Left lung (tissue), 14 donors: ENCODE measurements at places on chromosomes 5 and 9. TPM values are rescaled to one million over a fixed set of nuclear protein-coding genes. Genes with fewer than 3 reads are reported as not detected.

DNA sequence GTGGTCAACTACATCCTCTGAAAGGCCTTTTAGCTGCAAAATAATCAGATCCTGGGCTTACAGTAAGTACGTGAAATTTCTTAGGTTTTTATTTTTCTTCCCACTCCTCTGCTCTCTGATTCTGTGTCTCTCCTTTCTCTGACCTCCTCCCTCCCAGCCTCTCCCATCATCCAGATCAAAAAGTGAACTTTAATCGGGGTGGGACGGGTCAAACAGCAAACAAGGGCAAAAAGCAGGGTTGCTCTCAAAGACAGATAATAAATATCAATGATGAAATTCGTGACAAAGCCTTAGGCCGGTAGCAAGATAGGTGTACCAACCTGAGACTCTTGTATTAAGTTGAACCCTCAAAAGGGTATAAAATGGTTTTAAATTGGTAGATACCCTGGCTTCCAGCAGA, 76.1 kb downstream of the RANBP17 start:
- H3K36me3 ChIP-seq = no peaks in the 10 kb centered on the region
- no peak for DNase-seq
- H3K4me3 ChIP-seq = no peak overlapping the region
- no peak overlapping the region for H3K27ac ChIP-seq

DNA sequence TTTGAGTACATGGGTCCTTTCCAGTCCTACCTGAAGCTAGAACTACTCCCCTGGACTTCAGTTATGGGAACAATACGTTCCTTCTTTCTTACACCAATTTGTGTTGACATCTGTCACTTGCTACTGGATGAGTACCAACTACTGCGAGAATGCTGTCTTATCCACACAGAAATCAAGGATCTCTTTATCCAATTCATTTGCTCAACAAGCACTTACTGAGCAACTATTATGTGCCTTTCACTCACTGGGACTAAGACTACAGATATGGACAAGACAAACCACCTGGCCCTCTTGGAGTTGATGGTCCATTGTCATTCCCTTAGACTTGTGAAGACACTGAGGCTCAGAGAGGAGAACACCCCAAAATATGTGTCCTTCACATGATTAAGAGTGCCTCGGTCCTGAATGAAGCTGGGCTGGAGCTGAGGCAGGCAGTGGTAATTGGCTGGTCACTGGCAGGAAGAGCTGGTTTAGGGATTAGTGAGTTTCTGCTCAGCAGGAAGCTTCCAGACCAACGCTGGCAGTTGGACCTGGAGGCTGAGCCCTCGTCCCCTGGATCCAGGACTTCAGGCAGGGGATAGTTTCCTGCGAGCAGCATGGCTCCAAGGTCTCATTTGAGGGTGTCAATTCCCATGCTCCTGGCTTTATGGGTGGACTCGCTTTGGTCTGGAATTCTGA, 8.4 kb upstream of the ARSI start:
- no peak overlapping the region for H3K27ac ChIP-seq
- H3K4me1 ChIP-seq = no peaks in the 10 kb centered on the region
- no peak for DNase-seq
- no peaks in the 10 kb centered on the region for H3K36me3 ChIP-seq
- H3K27me3 ChIP-seq = no peaks in the 10 kb centered on the region

DNA sequence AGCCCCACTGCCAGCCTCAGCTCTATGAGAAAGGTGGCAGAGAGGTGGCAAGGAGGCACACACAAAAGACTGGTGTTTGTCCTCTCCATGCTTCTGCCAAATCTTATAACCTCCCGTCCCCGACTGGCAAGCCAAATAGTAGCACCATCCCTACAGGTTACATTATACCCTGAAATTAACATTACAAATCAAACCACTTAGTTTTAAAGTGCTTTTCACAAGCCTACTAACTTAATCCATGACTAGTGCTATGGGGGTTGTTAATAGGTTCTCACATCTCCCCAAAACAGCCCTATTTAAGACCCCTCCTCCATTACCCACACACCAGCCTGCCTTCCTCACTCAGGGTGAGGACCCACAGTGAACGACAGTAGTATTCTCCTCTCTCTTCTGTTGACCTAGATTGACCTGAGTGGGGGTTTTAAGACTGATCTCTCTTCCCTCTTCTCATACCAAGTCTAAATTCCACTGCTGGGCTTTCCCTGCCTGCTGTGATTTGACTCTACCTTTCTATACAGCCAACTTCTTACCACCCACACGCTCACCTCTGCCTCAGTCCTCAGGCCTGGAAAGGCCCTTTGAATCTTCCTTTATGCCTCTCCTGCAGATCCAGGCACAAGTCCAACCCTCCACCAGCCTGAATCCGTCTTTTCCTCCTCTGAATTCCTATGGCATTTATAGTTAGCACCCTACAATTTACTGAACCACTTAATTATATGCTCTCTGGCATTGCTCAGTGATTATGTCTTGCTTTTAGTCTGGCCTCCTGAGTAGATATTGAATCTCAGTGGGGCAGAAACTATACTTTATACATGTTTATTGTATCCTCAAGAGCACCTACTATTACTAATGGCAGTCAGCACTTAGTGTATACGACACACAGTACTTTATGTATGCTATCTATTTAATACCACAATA, 116.1 kb downstream of the TMEM174 start:
- no peak for DNase-seq
- H3K36me3 ChIP-seq = no peaks in the 10 kb centered on the region
- H3K4me1 ChIP-seq = no peaks in the 10 kb centered on the region
- H3K4me3 ChIP-seq = no peak overlapping the region
- H3K27ac ChIP-seq = no peak overlapping the region
- peaks cover 61% of the 10 kb centered on the region for H3K27me3 ChIP-seq

DNA sequence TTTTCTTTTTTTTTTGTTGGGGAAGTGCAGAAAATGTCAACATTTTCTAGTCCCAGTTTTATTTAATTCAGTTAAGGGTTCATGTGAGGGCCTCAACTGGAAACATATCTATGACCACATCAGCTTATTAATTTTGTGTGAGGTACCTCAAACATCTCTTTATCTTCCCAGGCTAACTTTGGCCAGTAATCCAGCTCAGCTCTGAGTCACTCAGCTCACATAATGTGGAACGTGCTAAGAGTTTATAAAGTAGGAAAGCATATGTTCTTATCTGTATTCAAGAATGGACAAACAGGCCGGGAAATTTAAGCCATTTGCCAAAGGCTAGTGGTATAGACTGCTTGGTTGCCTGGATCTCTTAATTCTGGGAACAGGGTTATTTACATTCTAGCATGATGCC, 118.4 kb downstream of the INSYN2B start:
- no peaks in the 10 kb centered on the region for H3K4me1 ChIP-seq
- no peak for DNase-seq
- no peaks in the 10 kb centered on the region for H3K36me3 ChIP-seq

GRCh38 chr5:108386345-108387061, 4.6 kb upstream of the FBXL17 start:
- DNase-seq = no peak
- no peaks in the 10 kb centered on the region for H3K36me3 ChIP-seq
- H3K4me3 ChIP-seq = no peak overlapping the region
- H3K4me1 ChIP-seq = peaks cover 15% of the 10 kb centered on the region

GRCh38 chr9:91143642-91144041, 218.1 kb downstream of the AUH start:
- no peak for DNase-seq
- H3K27ac ChIP-seq = no peak overlapping the region
- no peaks in the 10 kb centered on the region for H3K4me1 ChIP-seq
- no peaks in the 10 kb centered on the region for H3K27me3 ChIP-seq
- no peak overlapping the region for H3K4me3 ChIP-seq

PCDHB11 gene
- 2.6 TPM for total RNA-seq

TEK gene
- 39.0 TPM for total RNA-seq

DDX4 gene
- total RNA-seq = not detected

CNTFR gene
- total RNA-seq = 0.92 TPM
